ENCODE measurements at places on chromosomes 7 and 10. TPM values are rescaled to one million over a fixed set of nuclear protein-coding genes. Genes with fewer than 3 reads are reported as not detected.

- DNase-seq, result no peak
Observed at GRCh38 chr7:79749856-79750255, 296.4 kb upstream of the MAGI2 start.

The PCBD1 gene
- total RNA-seq, result 93.9 TPM

DNA sequence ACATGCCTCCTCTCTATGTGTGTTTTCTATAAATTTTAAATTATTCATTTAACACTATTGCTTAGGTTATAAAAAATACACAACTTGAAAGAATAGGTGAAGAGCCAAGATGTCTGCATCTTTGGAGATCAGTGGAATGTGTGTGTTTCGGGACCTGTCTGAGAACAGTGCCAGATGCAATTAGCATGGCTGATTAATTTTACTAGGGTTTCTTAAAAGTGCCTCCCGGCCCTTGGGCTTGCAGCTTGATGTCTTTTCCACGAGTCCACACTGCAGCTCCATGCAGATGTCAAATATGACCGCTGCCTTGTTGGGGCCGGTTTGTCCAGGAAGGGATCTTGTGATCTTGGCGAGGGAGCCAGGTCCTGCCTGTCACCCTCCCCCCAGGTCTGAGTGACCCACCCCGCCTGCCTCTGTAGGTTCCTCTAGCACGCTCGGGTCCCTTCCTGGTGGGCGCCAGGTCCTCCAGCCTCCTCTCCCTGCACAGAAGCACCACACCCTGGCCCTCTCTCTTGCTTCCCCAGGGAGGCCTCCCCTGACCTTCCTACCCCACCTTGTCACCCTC is 20.7 kb downstream of the LHPP start:
- DNase-seq, result no peak

The CTNNA3 gene
- total RNA-seq, result 0.33 TPM

The CDC14C gene
- total RNA-seq, result not detected
